ENCODE measurements at places on chromosomes 16 and 17. TPM values are rescaled to one million over a fixed set of nuclear protein-coding genes. Genes with fewer than 3 reads are reported as not detected.

HSPB9 gene
- total RNA-seq: 1.2 TPM

CDK3 gene
- 17.2 TPM for total RNA-seq

TENT4B gene
- 11.5 TPM for total RNA-seq

PERCC1 gene
- 26.0 TPM for total RNA-seq

VASN gene
- 97.4 TPM for total RNA-seq

GALR2 gene
- not detected for total RNA-seq

NOD2 gene
- total RNA-seq: 5.6 TPM

SDK2 gene
- total RNA-seq: 16.5 TPM

- H3K36me3 ChIP-seq: no peaks in the 10 kb centered on the region
- H3K4me1 ChIP-seq: peaks cover 31% of the 10 kb centered on the region
- DNase-seq: no peak
- peak overlapping the region; percentile 82 for H3K27ac ChIP-seq
Observed at GRCh38 chr17:50946891-50947781, 81.0 kb upstream of the TOB1 start.

DNA sequence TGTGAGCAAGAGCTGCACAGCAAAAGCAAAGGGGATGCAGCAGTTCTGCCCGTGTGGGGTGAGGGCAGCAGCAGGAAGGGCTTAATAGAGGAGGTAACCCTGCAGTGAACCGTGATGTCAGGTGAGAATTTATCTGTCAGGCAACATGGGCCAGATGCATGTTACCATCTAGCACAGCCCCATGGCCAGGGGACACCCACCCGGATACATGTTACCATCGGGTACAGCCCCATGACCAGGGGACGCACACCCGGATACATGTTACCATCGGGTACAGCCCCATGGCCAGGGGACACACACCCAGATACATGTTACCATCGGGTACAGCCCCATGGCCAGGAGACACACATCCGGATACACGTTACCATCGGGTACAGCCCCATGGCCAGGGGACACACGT is 99.4 kb downstream of the RBFOX3 start:
- H3K27me3 ChIP-seq: no peaks in the 10 kb centered on the region
- H3K36me3 ChIP-seq: no peaks in the 10 kb centered on the region
- H3K4me1 ChIP-seq: no peaks in the 10 kb centered on the region
- no peak overlapping the region for H3K27ac ChIP-seq

DNA sequence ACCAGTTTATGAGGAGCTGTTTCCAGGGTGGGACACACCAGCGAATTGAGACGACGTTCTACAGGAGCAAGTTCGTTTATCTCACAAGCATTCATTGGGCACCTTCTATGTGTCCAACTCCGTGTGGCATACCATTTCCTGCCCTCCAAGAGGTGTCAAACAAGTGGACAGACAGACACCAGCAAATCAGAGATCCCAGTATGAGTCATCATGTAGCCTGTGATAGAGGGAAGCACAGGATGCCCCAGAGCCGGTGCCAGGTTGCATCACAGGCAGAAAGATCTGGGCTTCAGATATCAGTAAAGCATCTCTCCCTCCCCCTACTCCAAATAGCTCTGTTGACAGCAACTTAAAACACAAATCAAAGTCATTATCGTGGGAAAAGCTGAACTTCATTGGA is 31.8 kb upstream of the MAF start:
- no peaks in the 10 kb centered on the region for H3K27me3 ChIP-seq
- no peaks in the 10 kb centered on the region for H3K4me1 ChIP-seq
- no peak overlapping the region for H3K4me3 ChIP-seq
- no peak overlapping the region for H3K27ac ChIP-seq

DNA sequence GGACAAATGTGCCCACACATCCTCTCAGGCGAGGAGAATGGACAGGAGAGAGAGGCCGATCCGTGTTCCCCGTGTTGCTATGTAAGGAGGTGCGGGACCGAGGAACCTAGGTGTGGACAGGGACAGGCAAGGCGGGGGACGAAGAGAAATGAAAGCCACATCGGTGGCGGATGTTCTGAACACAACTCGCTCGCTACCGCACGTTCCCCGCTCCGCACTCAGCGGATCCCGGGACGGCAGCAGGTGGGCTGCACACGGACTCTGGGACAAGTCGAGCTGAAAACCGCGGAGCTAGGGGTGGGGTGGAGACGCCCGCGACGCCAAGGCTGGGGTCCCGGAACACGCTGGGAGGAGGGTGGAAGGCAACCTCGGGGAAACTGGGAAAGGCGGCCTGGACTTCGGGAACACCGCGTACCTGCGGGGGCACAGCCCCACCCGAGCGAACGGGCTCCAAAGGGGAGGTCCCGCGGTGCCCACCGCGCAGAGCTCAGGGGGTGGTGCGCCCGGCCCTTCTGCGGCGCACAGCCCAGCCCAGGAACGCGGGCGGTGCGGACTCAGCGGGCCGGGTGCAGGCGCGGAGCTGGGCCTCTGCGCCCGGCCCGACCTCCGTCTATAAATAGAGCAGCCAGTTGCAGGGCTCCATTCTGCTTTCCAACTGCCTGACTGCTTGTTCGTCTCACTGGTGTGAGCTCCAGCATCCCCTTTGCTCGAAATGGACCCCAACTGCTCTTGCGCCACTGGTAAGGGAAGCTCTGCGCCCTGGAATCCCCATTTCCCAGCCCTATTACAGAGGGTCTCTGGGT is at the start of gene MT1E:
Gene MT1E (plus strand): TSS at position 642 of the 803 bp plus-strand sequence. CDS start 71 bp downstream, at position 713.
- peak within 1 kb of the TSS; percentile 31 for H3K4me3 ChIP-seq
- peak within 1 kb of the TSS; percentile 82 for H3K27ac ChIP-seq
- H3K27me3 ChIP-seq: no peaks in the 10 kb centered on the region
- H3K4me1 ChIP-seq: no peaks in the 10 kb centered on the region
- DNase-seq: peak; percentile 50

DNA sequence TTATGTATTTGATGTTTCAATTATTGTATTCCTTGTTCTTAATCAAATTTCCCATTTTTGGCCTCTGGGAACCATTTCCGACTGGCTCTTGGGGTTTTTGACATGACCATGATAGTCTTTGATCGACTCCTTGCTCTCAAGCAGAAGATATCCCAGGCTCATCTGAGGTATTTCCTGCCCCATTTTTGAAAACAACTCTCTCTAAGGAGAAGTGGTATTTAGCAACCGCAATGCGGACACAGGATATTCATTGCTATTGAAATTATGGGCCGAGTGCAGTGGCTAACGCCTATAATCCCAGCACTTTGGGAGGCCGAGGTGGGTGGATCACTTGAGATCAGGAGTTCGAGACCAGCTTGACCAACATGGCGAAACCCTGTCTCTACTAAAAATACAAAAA is 5.5 kb downstream of the TANGO6 start:
- H3K36me3 ChIP-seq: no peaks in the 10 kb centered on the region
- H3K27ac ChIP-seq: no peak overlapping the region
- H3K4me3 ChIP-seq: no peak overlapping the region

DNA sequence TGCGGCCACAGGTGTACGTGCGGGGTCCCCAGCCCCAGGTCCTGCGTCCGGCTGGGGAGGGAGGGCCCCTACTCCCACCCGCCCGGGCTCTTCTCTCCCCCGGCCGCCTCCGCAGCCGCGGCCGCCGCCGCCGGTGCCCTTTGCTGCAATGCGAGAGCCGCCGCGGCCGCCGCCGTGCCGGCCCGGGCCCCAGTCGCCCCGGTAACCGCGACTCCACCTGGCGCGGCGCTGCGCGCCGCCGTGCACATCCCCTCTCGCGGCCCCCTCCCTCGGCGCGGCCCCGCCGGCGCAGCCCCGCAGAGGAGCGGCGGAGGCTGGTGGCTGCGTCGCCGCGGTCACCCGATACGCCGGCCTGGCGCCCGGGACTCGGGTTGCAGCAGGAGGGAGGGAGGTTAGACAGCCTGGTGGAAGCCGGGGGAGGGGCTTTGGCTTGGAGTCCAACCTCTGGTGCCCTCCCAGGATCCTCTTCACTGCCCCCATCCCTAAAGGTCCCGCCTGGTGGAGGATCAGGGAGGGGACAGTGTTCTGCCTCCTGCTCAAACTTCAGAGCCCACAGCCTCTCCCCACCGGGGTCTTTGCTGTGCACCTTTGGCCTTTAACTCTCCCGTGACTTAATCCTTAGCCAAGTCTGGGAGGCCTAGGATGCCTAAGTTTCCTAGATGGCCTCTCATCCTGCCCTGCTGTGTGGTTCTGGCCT is 32.9 kb downstream of the SRCIN1 start:
- peak overlapping the region; percentile 37 for H3K4me3 ChIP-seq
- no peak overlapping the region for H3K27ac ChIP-seq
- H3K27me3 ChIP-seq: no peaks in the 10 kb centered on the region
- H3K4me1 ChIP-seq: no peaks in the 10 kb centered on the region

- no peak for DNase-seq
- no peaks in the 10 kb centered on the region for H3K27me3 ChIP-seq
- H3K4me3 ChIP-seq: no peak overlapping the region
Observed at GRCh38 chr17:54256401-54256929, 433.7 kb downstream of the KIF2B start.

DNA sequence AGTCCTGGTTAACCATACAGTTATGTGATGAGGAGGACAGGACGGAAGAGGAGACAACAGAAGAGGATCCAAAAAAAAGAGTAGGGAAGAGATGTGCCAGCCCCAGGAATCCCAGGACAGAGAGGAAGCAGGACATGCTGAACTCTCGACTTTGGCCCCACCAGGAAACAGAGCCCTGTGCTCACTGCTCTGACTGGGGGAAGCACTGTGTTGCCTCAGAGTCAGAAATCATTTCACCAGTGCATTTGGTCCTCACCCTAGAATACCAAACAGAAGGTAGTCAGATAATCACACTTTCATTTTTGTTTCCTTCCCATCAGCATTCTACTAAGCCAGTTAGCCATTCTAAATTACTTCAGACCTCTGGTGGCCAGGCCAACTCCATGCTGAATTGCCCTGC is 421.0 kb upstream of the CDH5 start:
- no peak for DNase-seq
- H3K27ac ChIP-seq: no peak overlapping the region
- no peaks in the 10 kb centered on the region for H3K4me1 ChIP-seq
- H3K4me3 ChIP-seq: no peak overlapping the region
- no peaks in the 10 kb centered on the region for H3K36me3 ChIP-seq
- H3K27me3 ChIP-seq: no peaks in the 10 kb centered on the region

DNA sequence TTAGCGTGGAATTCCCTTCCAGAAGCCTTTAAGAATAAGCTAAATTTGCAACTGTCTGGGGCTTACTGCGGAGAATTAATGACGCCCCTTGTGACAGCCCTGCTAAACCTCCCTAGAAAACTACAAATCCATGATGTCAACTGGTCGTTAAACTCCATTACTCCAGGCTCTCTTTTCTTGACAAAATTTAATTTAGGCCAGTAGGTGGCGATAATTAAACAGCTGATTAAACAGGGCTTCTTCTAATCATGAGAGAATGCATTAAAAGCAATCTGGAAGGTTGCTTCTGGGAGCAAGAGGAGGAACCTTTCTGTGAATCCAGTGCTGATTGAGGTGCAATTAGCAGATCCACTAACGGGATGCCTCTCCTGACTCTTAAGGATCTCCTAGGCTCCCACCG is 8.1 kb upstream of the NLRP1 start:
- no peak for DNase-seq
- H3K27me3 ChIP-seq: peaks cover 4% of the 10 kb centered on the region
- H3K4me1 ChIP-seq: no peaks in the 10 kb centered on the region
- H3K36me3 ChIP-seq: no peaks in the 10 kb centered on the region

DNA sequence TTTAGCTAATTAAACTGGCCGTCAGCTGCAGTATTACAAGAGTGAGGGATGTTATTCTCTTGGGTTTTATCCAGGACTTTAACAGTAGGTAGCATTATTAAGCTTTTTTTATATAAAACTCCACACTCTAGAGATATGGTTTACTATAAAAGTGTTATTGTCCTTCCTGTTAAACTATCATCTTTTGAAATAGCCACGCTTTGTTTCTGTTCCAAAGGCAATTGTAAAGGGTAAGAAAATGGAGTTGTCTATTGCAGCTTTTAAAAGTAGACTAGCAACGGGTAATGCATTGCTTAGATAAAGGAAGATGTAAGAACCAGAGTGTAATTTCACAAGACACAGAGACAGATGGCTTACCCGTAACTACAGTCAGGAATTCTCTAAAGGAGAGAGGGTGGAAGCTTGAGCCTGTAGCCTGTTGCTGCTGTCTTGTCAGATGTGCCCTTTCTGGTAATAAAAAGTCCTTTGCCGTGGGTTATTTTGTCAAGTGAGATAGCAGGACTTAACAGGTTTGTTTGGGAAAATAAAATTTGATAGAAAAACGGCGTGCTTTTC is 56.4 kb downstream of the WWOX start:
- no peaks in the 10 kb centered on the region for H3K36me3 ChIP-seq
- DNase-seq: no peak
- H3K4me1 ChIP-seq: no peaks in the 10 kb centered on the region
- no peaks in the 10 kb centered on the region for H3K27me3 ChIP-seq

GRCh38 chr16:6913566-6913965 is 419.1 kb upstream of the RBFOX1 start:
- H3K27me3 ChIP-seq: no peaks in the 10 kb centered on the region
- DNase-seq: no peak
- no peaks in the 10 kb centered on the region for H3K4me1 ChIP-seq
- H3K36me3 ChIP-seq: no peaks in the 10 kb centered on the region
- no peak overlapping the region for H3K4me3 ChIP-seq
- no peak overlapping the region for H3K27ac ChIP-seq
